ENCODE measurements at places on chromosomes 6 and 20. TPM values are rescaled to one million over a fixed set of nuclear protein-coding genes. Genes with fewer than 3 reads are reported as not detected.

CNR1 gene
- total RNA-seq, result 1.0 TPM

FOXF2 gene
- 2.7 TPM for total RNA-seq

NKAPL gene
- total RNA-seq, result not detected

SOX18 gene
- not detected for total RNA-seq

ABRACL gene
- total RNA-seq, result 85.8 TPM

PTCRA gene
- total RNA-seq, result not detected

UBD gene
- total RNA-seq, result 10.1 TPM

PLA2G7 gene
- total RNA-seq, result not detected

BANF2 gene
- not detected for total RNA-seq

SLC22A16 gene
- total RNA-seq, result not detected

ZSCAN23 gene
- total RNA-seq, result 8.4 TPM

FUT9 gene
- 0.03 TPM for total RNA-seq

CTCFL gene
- total RNA-seq, result 0.06 TPM

MUC21 gene
- total RNA-seq, result not detected

SSTR4 gene
- total RNA-seq, result not detected

GRM1 gene
- not detected for total RNA-seq

TGM2 gene
- total RNA-seq, result 33.4 TPM

SCRT2 gene
- total RNA-seq, result not detected

LY6G6F gene
- not detected for total RNA-seq
